ENCODE measurements at places on chromosomes 3 and 15. TPM values are rescaled to one million over a fixed set of nuclear protein-coding genes. Genes with fewer than 3 reads are reported as not detected.

GRCh38 chr3:62373714-62374333, 474 bp upstream of the FEZF2 start:
- no peak for DNase-seq

DNA sequence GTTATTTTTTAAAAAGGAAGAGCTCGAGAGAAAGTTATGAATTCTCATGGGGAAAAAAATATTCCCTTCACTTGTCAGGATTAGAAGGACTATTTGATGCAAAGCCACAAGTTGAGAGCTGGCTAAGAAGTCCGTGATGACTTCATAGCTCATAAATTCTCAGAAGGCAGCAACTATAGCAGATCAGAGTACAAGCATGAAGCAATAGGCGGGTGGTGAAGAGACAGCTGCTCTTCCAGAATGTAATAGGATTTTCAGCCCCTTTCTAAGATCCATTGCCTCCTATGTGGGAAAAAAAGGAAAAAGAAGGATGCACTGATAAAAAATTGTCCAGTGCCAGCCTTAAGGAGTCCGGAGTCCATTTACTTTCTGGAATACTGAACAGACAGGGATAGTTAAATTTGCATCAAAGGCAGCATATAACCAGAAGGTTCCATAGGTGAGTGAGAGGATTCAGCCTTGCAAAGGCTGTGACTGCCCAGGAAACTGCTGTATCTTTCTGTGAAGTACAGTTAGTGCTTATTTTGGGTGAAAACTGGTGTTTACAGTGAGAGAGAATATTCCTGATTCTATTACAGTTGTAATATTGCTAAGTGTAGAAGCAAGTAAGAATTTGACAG, 929.5 kb upstream of the ALCAM start:
- DNase-seq: no peak

DNA sequence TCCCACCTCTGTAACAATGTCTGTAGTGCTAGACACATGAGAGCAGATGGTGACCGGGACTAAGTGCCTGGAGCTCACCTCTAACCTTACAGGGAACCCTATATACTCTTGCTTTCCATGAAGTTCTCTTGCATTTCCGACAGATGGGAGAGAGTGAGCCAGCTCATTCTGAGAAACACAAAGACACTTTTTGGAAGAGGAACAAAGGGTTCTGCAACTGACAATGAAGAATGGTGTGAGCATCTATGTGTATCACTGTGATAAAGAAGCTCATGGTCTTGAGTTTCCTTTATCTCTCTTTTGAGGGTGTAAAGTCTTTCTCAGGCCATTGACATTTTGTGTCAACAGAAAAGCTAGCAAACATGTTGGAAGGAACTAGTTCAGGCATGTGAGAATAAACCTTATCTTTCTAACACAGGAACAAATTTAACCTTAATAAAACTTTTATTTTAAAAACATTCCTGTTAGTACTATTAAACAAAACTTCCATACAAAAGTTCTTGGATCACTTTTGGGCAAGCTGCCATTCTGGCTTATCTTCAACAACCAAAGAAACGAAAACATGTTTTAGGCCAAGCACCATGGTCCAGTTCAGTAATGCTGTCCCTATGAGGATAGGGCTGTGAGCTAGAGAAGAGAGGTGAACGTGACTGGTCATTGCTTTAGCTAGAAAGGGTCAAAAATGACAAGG, 142.7 kb downstream of the THRB start:
- peak; percentile 67 for DNase-seq

DNA sequence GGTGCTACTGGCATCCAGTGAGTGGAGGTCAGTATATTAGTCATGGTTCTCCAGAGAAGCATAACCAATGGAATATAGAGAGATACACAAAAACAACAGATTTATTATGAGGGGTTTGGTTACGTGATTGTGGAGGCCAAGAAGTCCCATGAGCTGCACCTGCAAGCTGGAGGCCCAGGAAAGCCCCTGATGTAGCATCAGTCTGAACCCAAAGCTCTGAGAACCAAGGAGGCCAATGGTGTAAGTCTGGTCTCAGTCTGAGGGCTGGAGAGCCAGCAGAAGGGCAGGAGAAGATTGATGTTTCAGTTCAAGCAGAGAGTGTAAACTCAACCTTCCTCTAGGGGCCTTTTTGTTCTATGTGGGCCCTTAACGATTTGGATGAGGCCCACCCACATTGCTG, 144.1 kb downstream of the KLF13 start:
- DNase-seq: no peak

GRCh38 chr3:48629894-48630293, 5.4 kb downstream of the SLC26A6 start:
- no peak for DNase-seq

- peak; percentile 84 for DNase-seq
Observed at GRCh38 chr15:67080118-67080899, 14.9 kb downstream of the SMAD3 start.

GRCh38 chr3:30554317-30554690, 52.1 kb upstream of the TGFBR2 start:
- no peak for DNase-seq

GRCh38 chr3:138432576-138433240, 1.7 kb upstream of the ESYT3 start:
- no peak for DNase-seq

GRCh38 chr15:65311760-65312159, 7.3 kb downstream of the RNU5B-1 start:
- no peak for DNase-seq

DNA sequence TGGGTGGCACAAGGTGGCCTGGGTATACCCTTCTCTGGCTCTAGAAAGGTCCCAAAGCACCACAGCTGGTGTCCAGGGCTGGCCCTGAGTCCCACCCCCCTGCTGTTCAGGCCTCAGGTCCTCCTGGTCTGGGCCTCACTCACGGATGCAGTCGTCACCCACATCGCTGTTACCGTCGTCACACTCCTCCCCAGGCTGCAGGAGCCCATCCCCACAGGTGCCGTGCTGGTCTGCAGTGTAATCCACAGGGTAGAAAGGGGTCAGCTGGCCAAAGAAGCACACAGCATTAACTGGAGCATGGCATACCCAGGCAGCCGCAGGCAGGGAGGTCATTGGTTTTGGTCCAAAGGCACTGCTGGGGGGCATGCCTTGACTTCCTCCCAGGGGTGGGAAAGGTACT, 28.4 kb downstream of the EAF1 start:
- no peak for DNase-seq

MTMR10 gene
- 25.6 TPM for total RNA-seq

LIPC gene
- total RNA-seq: 0.60 TPM

GABRG3 gene
- total RNA-seq: not detected

Data from ovary (tissue), 10 donors.